Caco-2 (cell line): ENCODE measurements at places on chromosomes 6 and 20.

DNA sequence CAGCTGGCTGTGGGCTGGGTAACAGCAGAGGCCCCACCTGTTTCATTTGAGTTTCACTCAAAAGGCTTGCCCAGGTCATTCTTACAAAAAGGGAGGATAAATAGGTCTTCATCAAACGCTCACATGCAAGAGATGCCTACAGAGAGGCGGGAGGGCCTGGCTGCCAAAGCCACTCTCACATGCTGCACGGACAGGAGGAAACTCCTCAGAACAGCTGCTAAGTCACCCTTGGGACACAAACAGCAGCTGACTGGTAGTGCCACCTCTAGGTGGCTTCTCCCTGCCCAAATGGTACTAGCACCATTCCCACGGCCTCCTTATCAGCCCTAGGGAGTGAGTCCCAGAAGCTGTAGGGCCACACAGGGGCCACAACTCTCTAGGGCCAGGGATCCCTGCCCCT, 23.8 kb downstream of the SLC22A23 start:
- no peak for DNase-seq

GRCh38 chr6:135703007-135703406, 148.5 kb upstream of the PDE7B start:
- no peak for DNase-seq

DNA sequence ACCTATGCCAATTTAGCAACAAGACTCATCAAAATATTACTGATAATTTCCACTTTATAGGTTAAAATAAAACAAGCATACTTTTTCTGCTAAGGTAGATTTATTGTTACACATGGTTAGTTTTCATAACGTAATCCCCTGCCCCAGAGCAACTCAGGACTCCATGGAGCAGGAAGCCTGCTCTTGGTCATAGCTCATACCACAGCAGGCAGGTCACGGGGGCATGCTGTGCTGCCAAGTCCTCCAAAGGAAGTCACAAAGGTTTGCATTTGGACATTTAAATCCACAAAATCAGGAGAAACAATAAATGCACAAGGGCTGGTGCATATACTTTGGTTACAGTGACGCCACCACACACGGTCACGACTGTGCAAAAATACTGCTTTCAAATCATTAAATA, 12.5 kb downstream of the GZF1 start:
- DNase-seq: no peak

- DNase-seq: no peak
Observed at GRCh38 chr6:47061309-47062300, 19.5 kb upstream of the ADGRF1 start.

- DNase-seq: peak; percentile 12
Observed at GRCh38 chr20:24034820-24035219, 46.2 kb upstream of the GGTLC1 start.
